ENCODE measurements at places on chromosomes 5 and 9. TPM values are rescaled to one million over a fixed set of nuclear protein-coding genes. Genes with fewer than 3 reads are reported as not detected.

DNA sequence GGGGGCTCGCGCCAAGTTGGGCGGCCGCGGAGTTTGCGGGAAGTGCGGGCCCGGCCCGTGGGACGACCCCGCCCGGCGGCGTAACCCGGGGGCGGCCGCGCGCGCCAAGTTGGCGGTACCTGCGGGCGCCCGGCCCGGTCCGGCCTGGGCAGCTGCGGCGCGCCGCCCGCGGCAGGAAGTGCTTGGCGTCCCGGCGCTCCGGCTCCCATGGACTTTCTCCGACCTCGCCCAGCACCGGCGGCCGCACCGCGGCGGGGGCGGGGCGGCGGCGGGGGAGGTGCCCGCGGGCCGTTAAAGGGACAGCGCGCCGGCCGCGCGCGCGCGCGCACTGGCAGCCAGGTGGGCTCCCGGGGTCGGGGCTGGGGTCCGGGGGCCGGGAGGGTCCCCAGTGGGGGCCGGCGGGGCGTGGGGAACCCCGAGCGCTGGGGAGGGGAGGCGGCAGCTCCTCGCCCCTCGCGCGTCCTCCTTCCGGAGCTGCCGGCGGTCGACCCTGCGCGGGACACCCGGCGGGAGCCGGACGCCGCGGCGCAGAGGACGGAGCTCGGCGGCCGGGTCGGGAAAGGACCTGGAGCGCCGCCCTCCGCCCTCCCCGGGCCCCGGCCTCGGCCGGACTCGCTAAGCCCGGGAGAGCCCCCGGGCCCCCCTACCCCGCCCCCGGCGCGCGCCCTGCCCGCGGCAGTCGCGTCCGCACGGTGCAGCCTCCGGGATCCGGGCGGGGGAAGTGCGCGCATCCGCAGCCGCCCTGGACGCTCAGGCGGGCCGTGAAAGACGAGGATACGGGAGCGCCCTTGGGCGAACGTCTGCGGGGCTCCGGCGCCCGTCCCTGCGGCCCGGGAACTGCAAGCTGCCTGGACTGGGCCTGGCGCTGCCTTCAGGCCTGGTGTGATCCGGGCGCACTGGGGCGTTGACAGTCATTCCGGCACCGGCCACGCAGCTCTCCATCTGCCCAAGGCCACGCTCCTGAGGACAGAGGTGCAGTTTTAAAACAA, at the start of gene NACC2:
Gene NACC2 (minus strand): TSS at position 220 of the 989 bp plus-strand sequence. CDS start 44,768 bp downstream, outside the sequence.
- DNase-seq: peak; percentile 32

- DNase-seq: no peak
Observed at GRCh38 chr5:138651058-138651766, 76.0 kb upstream of the HSPA9 start.

FGF1 gene
- 3.2 TPM for total RNA-seq

CENPP gene
- 2.3 TPM for total RNA-seq

ZBTB34 gene
- 2.6 TPM for total RNA-seq

- DNase-seq: no peak
Observed at GRCh38 chr5:59436364-59437148, 457.0 kb downstream of the PDE4D start.

Data from H4 (cell line).